CD4-positive, alpha-beta T cell (primary cell): ENCODE measurements at places on chromosomes 4 and X.

DNA sequence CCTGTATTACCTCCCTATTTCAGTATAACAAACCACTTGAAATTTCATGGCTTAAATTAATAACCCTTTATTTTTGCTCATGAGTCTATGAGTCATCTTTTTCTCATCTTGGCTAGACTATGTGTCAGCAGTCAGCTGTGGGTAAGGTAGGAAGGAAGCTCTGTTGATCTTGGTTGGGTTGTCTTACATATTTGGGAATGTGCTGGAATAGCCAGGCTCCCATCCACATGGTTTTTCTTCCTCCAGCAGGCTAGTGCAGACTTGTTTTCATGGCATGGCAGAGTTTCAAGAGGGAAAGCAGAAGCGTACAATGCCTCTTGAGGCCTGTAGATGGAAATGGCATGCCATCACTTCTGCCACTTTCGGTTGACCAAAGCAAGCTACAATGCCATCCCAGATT lies 89.7 kb downstream of the LINC00632 start:
- DNase-seq = no peak

DNA sequence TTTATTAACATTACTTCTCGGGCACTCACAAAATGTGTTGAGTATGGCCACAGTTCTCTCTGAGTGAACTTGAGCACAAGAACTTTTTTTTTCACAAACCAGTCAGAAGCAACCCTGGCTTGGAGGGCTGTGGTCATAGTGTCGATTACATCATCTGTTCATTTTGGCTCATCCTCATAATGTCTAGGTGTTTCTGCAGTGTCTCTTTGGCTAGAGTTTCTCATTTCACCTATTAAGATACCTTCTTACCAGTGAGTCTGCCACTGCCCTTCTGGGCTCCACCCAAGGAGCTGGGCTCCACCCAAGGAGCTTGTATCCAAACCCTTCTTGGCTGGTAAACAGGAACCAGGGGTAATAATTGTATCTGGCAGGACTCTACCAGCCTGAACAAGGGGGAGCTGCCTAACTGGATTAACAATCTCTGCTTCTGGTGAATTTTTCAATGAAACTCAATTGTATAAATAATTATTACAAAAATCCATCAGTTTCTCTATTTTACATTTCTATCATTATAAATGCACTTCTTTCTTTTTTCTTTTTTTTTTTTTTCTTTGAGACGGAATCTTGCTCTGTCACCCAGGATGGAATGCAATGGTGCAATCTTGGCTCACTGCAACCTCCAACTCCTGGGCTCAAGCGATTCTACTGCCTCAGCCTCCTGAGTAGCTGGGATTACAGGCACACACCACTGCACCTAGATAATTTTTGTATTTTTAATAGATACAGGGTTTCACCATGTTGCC lies 667.7 kb upstream of the SLIT2 start:
- DNase-seq = no peak

- peak; percentile 44 for DNase-seq
These were observed 2.7 kb upstream of the GEMIN8 start for GRCh38 chrX:14032406-14032805.

GRCh38 chr4:143539670-143540023 lies 26.1 kb downstream of the SMARCA5 start:
- no peak for DNase-seq

DNA sequence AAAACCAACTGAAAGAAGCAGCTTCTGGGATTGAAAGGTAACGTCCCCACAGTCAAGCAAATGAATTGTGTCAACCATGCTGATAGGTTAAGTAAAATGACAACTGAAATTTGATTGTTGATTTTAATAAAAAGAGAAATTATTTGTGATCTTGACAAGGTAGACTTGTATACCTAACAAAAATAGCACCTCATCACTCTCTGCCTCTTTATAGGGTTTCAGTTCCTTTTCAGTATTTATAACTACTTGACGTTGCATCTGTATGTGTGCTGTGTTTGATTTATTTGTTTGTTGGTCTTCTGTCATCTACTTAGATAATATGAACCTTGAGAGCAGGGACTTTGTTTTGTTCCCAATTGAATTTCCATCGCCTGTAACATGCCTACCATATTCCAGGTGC lies 7.9 kb upstream of the PPP3CA start:
- no peak for DNase-seq

DNA sequence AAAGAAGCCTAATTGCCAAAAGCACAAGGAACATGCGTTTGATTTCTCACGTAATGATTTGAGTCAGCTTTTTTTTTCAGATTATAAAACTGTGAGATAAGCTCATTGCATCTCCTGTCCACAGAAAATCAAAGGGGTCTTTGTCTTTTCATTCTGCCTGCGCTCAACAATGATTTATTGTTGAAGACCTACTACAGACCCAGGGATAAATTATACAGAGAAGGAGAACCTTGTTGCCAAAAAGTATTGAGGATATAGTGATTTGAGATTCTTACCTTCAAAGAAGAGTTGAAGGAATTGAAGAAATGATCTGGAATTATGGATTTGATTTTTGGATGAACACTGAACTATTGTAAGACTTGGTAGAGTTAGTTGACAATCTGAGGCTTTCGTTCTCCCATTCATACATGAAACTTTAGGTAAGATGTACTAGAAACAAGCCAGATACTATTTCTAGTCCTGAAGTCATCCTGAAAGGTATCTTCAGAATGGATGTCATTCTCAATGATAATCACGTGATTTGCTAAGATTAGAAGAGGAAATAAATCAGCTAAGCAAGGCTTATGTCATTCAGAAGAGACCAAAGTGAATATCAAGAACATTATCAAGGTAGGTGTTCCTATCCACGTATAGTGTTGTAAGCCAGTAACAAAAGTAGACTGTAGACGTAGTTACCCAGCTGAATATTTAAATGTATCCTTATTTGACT lies 71.1 kb upstream of the SCOC start:
- DNase-seq = no peak

DNA sequence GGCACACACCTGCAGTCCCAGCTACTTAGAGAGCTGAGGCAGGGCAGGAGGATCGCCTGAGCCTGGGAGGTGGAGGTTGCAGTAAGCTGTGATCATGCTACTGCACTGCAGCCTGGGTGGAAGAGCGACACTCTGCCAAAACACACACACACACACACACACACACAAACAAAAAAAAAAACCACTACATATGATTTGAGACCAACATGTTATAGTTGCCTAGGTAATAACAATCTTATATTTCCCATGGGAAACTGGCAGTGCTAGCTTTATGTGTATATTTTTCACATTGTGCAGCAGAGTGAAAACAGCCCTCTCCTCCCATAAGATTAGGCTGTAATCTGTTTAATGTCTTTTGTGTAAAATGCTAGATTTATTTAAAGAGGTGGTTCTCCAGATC lies 3.1 kb upstream of the FAM241A start:
- no peak for DNase-seq

GRCh38 chrX:80120335-80120734 lies 105.8 kb downstream of the TBX22 start:
- no peak for DNase-seq

- DNase-seq = no peak
These were observed 240.7 kb downstream of the DCLK2 start for GRCh38 chr4:150318971-150319370.

GRCh38 chrX:1451251-1451660 lies 1.5 kb downstream of the ASMTL start:
- DNase-seq = no peak

DNA sequence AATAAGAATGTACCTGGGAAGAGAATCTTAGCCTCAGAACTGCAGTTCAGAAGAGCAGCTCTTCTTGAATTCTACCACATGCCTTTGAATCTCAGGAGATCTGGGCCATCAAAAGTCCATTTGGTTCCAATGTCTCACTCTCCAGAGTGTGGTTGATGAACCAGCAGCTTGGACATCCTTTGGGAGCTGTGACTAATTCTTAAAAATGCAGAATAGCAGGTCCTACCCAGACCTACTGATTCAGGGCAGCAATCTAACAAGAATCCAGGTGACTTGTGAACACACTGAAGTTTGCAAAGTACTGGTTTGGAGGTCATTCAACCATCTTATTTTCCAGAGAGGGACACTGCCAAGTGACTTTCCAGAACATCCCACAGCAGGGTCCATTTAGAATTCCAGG lies 244.7 kb downstream of the PACRGL start:
- DNase-seq = no peak

- no peak for DNase-seq
These were observed 524.8 kb downstream of the PPARGC1A start for GRCh38 chr4:23365086-23365485.

DNA sequence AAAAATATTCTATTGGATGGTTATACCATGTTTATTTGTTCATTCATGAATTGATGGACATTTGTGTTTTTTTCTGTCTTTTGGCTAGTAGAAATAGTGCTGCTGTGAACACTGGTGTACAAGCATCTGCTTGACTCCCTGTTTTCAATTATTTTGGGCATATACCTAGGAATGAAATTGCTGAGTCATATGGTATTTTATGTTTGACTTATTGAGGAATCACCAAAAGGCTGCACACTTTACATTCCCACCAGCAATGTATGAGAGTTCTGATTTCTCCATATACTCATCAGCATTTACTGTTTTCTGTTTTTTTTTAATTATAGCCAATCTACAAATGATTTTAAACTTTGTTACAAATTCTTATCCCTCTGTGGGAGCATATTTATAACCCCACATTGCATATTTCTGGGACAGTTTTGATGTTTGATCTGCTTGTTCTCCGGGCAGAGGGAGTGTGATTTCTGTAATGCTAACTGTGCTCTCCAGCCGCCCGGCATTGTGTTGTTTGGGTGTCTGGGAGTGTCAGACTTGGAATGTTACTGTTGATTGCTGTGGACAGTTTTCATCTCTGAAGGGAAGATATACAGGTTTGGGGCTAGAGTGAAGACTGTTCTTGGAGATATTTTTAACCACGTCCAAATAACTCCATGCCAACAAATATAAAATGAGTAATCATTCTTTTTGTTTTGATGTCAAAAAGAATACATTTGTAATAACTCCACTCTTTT lies 60.5 kb upstream of the PGRMC2 start:
- no peak for DNase-seq

- DNase-seq = no peak
These were observed 61.6 kb upstream of the PRPS1 start for GRCh38 chrX:107566604-107567262.

DNA sequence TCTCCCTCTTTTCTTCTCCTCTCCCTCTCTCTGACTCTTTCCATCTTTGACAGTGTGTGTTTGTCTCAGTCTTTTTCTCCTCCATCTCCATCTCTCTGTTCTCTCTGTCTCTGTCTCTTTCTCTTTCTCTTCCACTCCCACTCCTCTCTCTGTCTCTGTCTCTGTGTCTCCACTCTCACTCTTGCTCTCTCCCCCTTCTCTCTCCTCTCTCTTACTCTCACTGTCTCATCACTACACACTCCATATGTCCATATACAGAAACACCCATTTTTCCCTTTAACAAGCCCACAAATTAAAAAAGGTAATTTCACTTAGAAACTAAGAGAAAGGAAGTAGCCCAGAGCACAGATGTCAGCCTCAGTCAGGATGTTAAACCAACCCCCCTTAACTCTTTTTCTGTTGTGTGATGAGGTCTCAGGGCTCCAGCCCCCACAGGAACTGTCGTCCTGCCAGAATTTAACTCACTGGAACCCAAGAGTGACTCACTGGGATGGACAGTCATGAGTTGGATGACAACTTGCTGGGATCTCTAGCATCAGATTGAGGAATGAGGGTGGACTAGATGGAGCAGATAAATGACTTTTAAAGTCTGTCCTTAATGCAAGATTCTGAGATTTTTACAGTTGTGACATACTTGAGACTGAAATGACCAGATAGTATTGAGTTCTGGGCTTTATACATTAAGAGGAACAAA lies 27.5 kb downstream of the OTUD6A start:
- no peak for DNase-seq

DNA sequence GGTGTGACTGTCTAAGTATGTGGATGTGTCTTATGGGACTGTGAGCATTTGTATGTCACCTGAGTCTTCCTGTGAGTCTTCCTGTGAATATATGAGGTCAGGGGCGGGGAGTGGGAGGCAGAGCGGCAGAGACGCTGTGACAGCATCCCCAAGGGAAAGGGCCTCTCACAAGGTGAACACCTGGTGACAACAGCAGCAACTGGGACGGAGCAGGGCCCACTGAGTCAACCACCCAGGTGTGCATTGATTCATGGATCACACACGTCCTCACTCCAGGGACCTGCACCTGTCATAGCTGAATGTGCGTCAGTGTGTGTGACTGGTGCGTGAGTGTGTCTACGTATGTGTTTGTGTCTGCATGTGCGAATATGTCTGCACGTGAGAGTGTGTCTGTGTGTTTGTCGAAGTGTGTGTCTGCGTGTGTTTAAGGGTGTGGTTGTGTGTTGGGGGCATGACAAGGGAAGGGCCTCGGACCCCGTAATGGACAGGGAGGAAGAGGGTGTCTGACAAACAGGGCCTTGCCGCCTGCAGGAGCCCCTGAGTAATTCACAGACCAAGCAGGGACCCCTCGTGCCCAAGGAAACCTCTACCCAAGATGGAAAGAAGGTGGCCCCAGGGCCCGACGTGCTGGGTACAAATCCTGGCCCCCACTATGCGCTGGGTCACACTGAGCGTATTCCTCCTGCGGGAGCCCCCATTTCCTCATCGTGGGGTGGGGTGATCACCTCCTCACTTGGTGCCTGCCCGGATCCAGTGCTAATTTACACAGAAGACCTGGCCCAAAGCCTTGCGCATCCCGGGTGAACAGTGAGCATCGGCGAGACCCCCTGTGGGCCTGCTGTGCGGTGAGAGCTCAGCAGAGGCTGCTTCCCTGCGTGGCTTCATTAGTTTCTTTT lies 76.7 kb downstream of the ABLIM2 start:
- DNase-seq = no peak

DNA sequence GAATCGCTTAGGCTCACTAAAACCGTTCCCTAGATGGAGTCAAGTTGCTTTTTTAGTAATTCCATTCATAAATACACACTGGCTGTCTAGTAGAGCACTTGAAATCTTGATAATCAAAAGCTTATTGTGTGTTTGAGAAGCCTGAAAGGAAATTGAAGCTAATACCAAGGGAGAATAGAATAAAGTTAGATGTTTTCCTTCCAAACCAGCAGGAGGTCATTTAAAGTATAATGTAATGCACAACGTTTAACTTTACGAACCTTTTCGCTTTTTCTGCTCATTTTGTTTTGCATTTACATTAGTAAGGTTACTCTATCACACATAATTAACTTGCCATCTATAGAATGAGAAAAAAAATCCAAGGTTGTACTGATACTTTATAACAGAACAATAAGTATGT lies 440.9 kb downstream of the NKX6-1 start:
- DNase-seq = no peak

- no peak for DNase-seq
These were observed 156.4 kb upstream of the WDR1 start for GRCh38 chr4:10273030-10273429.

DNA sequence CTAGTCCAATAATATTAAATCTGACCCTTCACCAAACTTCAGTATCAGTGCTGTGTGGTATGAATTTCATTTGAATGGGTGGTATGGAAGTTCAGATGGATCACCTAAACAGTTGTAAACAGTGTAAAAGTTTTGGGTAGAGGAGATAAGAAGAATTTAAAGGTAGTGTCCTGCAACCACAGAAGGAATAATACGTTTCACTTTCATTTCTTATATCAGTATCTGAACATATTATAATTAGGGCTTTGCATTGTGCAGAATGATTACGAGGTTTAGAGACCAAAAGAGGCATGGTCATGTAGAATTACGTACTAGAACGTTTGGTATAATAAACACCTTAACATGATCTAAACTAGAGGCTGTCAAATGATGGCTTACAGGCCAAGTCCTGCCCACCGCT lies 116.1 kb downstream of the PDLIM5 start:
- no peak for DNase-seq

- DNase-seq = no peak
These were observed 2.1 kb downstream of the HSD17B11 start for GRCh38 chr4:87388901-87389300.
